ENCODE measurements at places on chromosomes 6 and 20.

DNA sequence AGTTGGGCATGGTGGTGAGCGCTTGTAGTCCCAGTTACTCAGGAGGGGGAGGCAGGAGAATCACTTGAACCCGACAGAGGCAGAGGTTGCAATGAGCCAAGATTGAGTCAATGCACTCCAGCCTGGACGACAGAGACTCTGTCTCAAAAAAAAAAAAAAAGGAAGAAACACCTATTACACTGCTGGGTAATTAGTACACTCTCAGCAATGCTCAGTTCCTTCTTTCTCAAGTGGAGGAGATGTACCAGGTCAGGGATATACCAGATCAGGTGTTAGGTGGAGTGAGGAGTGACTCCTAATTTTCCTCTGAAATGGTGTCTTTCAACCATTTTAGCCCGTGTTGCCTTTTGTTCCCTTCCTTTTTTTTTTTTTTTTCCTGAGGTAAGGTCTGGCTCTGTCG lies 30.0 kb upstream of the UBR2 start:
- no peak for DNase-seq

GRCh38 chr6:38155621-38156204 lies 336.2 kb downstream of the ZFAND3 start:
- no peak for DNase-seq

GRCh38 chr6:141097471-141097870 lies 1035.3 kb upstream of the GJE1 start:
- DNase-seq: no peak

DNA sequence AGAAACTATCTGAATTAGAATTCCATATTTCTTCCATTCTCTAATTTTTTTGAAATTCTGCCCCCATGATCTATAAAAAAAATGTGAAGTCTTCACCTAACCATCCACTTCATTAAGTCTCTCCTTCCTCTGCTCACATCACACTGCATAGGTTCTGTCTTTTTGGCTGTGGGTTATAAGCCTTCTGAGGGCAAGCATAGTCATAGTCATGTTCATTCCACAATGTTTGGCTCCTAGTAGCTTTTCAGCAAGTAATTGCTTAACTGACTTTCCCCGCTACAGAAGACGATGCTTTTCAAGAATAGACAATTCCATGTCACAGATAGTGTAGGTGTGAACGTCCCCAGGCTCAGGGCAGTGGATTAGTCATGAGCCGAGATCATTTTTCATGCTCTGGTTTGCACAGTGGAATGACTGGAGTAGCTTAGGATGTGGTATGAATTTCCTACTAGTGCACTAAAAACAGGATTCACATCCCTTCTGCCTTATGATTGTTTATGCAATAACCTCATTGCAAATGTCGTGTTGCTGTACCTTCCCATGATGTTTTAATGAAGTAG lies 29.1 kb downstream of the WRNIP1 start:
- no peak for DNase-seq

GRCh38 chr20:43516251-43516824 lies 8.8 kb downstream of the L3MBTL1 start:
- no peak for DNase-seq
